ENCODE measurements at places on chromosomes 6 and 20.

GRCh38 chr6:136728033-136728939 lies 64.0 kb downstream of the MAP3K5 start:
- no peak for DNase-seq

DNA sequence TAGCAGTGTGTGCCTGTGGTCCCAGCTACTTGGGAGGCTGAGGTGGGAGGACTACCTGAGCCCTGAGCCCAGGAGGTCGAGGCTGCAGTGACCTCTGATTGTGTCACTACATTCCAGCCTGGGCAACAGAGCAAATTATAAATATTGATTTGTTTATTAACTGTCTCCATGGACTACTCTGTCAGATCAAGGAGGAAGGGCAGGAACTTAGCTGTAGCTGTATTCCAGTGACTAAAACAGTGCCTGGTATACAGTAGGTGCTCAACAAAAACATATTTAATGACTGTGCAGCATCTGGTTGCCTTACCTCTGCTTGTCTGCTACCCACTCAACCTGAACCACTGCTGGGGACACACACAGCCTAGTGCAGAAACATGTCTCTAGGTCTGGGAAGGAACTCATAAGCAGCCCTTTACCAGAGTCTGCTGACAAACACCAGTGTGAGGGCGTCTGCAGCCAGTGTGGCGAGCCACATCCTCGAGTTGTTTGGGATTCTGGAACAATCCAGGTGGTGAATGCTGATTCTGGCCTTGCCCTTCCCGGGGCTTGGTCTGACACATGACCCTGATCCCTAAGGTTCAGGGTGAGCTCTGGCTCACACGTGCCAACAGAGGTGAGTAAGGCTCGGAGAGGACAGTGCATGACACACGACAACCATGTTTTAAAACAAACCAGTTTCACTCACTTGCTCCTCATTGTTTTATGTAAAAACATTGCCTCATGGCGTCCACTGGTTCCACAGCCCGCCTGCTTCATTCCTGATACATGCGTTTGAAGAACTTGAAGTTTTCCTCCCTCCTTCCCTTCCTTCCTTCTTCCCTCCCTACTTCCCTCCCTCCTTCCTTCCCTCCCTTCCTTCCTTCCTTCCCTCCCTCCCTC lies 117.9 kb upstream of the ZNF217 start:
- DNase-seq = no peak

DNA sequence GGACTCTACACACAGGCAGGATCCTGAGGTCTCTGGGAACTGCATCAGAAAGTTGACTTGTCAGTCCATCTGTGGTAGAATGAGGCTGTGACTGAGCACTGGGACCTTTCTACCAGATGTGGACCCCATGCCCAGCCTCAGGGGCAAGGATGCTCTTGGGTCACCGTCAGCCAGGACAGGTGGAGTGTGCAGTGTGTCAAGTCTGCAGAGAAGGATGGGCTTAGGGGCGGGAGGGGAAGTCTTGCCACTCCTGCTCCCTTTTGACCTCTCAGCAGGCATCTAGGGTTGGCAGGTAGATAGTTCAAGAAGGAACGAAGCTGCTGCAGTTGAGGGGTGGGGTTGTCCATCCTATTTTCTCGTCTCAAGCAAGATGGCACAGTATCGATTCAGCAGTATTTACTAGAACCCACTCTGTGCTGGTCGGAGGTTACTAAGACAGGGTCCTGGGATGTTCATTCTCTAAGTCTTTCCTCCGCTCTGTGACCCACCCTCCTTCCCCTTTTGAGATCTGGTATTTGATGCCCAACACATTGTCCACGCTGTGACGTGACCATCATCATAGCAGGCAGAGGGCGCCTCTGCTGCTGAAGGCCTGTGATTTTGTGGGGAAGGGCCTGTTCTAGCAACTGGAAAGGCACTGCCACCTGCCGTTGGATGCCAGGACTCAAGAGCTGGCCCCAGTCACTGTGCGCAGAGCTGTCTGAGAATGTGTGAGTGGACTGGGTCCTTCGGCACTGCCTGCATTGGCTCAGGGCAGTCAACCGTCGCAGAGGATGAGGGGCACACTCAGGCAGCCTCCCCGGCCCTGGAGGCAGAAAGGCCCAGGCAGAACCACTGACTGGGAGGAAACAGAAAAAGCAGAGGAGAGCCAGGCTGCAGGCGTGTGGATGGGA lies 23.2 kb downstream of the RBCK1 start:
- peak; percentile 67 for DNase-seq

- no peak for DNase-seq
Measured at GRCh38 chr6:142822842-142823241, 122.1 kb downstream of the HIVEP2 start.

DNA sequence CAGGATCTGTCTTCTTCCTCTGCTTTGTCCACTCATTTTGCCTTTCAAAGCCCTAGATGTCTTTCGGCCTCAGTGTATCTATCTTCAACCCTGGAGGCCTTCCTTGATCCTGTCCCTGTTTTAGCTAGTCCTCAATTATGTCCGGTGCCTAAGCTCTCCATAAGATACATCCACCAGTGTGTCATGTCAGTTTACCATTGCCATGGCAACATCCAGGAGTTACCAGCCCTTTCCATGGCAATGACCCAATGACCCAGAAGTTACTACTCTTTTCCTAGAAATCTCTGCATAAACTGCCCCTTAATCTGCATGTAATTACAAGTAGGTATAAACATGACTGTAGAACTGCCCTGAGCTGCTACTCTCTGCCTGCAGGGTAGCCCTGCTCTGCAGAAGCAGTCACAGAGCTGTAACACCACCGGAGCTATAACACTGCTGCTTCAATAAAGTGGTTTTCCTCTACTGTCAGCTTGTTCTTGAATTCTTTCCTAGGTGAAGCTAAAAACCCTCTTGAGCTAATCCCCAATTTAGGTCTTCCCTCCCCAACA lies 712.1 kb upstream of the AGPAT4 start:
- no peak for DNase-seq

DNA sequence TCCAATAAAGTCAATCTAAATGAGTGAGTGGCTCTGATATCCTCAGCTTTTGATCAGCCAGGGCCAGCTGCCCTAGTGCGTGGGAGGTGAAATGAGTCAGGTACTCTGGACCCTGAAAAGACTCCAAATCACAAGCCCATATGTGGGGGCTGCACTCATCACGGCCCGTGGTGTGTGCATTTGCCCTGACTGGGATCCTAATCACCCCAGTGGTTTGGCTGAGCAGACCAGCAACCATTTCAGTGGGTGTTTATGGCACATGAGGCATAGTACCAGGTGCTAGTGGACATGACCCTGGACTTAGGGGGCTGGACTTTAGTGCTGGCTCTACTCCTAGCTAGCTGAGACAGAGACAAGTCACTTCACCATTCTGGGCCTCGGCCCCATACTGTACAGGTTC lies 39.4 kb downstream of the SCML4 start:
- no peak for DNase-seq

DNA sequence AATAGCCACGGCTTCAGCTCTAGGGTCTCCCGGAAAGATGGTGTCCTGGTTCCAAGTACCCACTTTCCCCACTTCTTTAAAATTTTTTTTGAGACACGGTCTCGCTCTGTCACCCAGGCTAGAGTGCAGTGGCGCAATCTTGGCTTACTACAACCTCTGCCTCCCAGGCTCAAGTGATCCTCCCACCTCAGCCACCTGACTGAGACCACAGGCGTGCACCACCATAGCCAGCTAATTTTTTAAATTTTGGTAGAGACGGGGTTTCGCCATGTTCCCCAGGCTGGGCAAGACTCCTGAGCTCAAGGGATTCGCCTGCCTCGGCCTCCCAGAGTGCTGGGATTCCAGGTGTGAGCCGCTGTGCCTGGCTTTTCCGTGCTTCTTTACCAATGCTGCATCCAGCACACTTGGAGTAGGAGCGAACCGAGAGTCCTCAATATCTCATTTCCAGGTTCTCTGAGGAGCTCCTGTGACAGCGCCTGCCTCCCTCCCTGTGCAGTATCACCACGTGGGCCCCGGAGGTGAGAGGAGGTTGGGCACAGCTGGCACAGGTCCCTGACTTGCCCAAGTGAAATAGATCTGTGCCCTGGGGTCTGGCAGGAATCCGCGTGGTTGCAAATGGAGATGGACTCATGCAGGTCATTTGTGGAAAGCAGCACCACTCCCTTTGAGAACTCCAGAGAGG lies 37.3 kb downstream of the EZR start:
- DNase-seq = no peak

DNA sequence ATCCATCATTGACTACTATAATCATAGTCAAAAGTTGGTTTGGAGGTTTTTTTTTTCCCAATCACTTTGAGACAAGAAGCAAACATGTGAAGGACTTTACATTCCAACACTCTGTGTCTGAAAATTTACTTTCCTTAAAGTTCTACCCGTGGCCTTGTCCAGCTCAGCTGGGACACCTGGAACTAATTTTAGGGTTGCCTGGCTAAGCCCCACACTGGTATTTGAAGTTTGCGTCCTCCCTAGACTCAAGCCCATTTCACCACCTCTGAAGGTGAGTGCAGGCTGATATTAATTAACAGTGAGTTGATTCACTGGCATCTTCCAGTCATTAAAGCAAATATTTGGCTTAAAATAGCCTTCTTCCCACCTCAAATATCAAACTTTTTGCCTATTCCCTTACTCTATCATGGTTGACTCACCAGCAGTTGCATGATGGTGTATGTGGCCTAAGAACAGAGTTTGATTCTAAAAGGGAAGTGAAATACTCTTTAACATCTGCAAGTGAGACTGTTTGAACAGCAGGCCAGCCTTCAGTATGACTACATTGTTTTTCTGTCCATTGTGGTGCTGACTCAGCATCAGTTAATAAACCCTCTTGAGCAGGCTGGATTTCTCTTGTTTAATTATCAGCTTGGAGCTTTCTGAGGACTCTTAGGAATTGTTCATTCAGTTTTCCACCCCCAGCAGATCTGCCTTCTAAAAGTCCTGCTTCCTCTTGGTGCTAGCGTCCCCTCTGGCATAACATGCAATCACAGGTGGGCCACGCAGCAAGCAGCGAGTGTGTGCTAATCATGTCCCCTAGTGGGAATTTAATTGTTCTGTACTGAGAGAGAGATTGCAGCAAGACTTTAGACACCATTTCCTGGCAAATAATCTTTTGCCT lies 1.8 kb upstream of the PRDM1 start:
- DNase-seq = no peak

GRCh38 chr6:121677571-121677970 lies 242.1 kb downstream of the GJA1 start:
- DNase-seq = no peak

GRCh38 chr6:12163744-12164507 lies 126.2 kb upstream of the EDN1 start:
- no peak for DNase-seq

GRCh38 chr20:59010321-59010994 lies 3.4 kb upstream of the CTSZ start:
- DNase-seq = no peak

GRCh38 chr6:159535656-159536350 lies 157.2 kb downstream of the SOD2 start:
- DNase-seq = no peak

All from right forelimb (tissue), 1 donor.